ENCODE measurements at places on chromosomes 2 and 18. TPM values are rescaled to one million over a fixed set of nuclear protein-coding genes. Genes with fewer than 3 reads are reported as not detected.

- no peaks in the 10 kb centered on the region for H3K36me3 ChIP-seq
- peaks cover 23% of the 10 kb centered on the region for H3K4me1 ChIP-seq
- H3K4me3 ChIP-seq: no peak overlapping the region
- no peak for DNase-seq
- H3K27me3 ChIP-seq: no peaks in the 10 kb centered on the region
Observed at GRCh38 chr2:202605174-202605573, 29.6 kb upstream of the FAM117B start.

DNA sequence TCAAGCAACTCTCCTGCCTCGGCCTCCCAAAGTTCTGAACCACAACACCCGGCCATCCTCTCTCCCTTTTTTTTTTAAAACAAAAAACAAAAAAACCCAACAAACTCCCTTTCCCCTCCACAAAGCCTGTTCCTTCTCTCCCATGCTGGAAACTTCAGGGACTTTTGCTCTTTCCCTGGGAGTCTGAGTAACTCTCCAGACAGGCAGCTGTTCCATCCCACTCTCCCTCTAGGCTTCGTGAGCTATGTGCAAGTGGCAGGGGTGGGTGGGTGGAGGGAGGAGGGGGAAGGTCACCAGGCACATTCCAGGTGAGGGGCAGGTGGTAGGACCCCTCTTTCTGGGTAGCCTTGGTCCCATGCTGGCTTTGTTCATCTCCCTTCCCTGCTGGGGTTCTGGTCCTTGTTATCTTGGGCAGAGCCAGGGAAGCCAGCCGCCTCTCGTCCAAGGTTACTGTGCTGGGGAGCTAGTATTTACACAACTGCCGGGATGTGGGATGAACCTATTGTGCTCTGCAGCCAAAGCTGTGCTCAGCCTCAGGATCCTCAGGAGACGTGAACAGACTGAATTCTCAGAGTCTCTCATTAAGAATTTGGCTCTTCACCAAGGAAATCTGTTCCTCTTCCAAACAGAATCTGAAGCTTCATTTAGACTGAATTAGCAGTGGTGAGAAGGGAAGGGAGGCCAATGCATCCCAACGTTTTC is 106.9 kb downstream of the LIPG start:
- no peaks in the 10 kb centered on the region for H3K4me1 ChIP-seq
- H3K36me3 ChIP-seq: no peaks in the 10 kb centered on the region
- H3K27ac ChIP-seq: peak overlapping the region; percentile 13
- no peaks in the 10 kb centered on the region for H3K27me3 ChIP-seq
- H3K4me3 ChIP-seq: no peak overlapping the region

GRCh38 chr2:179222076-179222475 is 42.6 kb downstream of the SESTD1 start:
- H3K27me3 ChIP-seq: no peaks in the 10 kb centered on the region
- H3K36me3 ChIP-seq: no peaks in the 10 kb centered on the region
- H3K4me1 ChIP-seq: peaks cover 12% of the 10 kb centered on the region

DNA sequence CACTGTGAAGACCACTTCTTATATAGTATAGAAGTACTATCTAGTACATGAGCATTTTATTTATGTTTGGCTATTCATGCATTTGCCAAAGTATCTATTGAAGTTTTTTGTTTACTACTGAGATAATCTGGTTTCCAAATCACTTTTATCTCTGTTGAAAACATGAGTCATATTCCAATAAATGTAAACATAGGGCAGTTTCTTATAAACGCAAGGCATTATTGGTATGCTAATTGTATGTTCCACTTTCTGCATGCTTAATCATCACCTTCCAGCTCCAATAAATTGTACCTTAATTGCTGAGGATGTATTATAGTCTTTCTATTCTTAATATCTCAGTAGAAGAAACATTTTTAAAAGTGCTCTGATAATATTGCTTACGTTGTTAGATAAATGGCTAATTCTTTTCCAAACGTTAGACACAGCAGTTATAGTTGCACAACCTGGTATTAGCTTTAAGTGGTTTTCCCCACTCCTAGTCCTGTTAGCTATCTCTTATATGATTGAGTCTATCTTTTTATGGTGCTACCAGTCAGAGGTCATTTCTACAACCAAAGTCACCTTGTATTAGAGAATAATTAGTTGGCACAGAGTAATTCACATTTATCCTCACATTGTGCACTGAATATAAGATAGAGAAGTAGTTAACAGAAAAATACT is 17.2 kb downstream of the ITGA4 start:
- peaks cover 33% of the 10 kb centered on the region for H3K36me3 ChIP-seq
- H3K4me3 ChIP-seq: no peak overlapping the region
- peaks cover 50% of the 10 kb centered on the region for H3K4me1 ChIP-seq

DNA sequence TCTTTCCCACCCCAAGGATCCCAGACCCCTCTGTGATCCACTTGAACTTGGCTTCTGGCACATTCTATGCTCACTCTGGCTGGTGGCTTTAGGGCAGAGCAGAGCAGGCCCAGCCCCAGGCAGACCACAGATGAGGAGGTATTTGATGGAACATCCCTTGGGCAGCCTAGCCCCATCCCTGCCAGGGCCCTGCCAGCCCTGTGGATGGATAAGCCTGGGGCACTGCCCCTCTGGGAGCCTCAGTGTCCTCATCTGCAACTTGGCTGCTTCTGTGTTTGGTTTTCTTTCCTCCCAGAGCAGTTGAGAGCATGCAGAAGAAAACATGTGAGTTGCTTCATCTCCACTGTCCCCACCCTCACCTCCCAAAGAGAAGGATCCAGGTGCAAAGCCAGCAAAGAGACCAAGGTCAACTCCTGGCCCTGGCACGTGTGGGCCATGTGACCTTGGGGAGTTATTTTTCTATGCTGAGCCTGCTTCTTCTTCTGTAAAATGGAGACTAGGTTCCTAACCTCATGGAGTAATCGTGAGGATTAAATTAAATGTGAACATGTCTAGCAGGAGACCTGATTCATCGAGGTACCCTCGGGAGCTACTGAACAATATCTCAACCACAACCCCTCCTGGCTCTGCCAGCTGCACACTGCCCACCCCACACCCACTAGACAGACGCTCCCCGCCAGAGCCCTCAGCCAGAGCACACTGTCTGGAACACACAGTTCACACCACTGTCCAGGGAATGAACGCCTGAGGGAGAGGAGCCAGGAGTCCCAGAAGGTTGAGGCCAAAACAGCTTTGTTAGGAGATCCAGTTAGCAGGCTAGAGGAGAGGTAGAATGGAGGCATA is 14.6 kb upstream of the TNS1 start:
- peaks cover 8% of the 10 kb centered on the region for H3K4me1 ChIP-seq
- no peaks in the 10 kb centered on the region for H3K36me3 ChIP-seq

- no peak overlapping the region for H3K27ac ChIP-seq
- H3K4me1 ChIP-seq: peaks cover 43% of the 10 kb centered on the region
- no peaks in the 10 kb centered on the region for H3K36me3 ChIP-seq
- no peaks in the 10 kb centered on the region for H3K27me3 ChIP-seq
Observed at GRCh38 chr2:38409156-38410102, 32.4 kb upstream of the ATL2 start.

DNA sequence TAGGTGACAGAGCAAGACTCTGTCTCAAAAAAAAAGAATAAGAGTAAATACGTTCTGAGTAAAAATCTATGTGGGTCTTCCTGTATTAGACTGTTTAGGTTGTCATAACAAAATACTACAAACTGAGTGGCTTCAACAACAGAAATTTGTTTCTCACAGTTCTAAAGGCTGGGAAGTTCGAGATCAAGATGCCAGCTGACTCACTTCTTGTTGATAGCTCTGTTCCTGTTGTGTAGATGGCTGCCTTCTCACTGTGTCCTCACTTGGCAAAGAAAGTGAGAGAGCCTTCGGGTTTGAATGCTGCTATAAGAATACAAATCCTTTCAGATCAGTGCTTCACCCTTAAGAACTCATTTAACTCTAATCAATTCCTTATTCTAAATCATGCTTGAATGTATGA is 430.0 kb upstream of the VWC2L start:
- H3K36me3 ChIP-seq: no peaks in the 10 kb centered on the region
- H3K4me3 ChIP-seq: no peak overlapping the region
- H3K27ac ChIP-seq: no peak overlapping the region
- H3K27me3 ChIP-seq: no peaks in the 10 kb centered on the region
- no peak for DNase-seq

DNA sequence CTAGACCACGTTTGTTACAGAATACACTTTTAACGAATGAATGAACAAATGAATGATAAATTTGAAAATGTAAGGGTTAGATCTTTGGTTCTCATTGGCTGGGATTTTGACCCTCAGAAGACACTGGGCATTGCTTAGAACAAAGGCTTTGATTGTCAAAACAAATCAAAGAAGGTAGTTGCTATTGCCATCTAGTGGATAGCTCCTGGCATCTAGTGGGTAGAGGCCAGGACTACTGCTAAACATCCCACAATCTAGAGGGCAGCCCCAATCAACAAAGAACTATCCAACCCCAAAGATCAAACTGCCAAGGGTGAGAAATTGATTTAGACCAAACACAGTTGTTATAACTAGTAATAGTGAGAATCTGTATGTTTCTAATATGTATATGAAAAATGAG is 552.3 kb downstream of the KCNJ3 start:
- no peak for DNase-seq
- no peaks in the 10 kb centered on the region for H3K4me1 ChIP-seq

- H3K27me3 ChIP-seq: no peaks in the 10 kb centered on the region
- H3K36me3 ChIP-seq: peaks cover 5% of the 10 kb centered on the region
- peaks cover 40% of the 10 kb centered on the region for H3K4me1 ChIP-seq
- no peak overlapping the region for H3K4me3 ChIP-seq
Observed at GRCh38 chr2:217919781-217920351, 82.9 kb downstream of the TNS1 start.

- DNase-seq: no peak
- H3K4me3 ChIP-seq: no peak overlapping the region
- no peaks in the 10 kb centered on the region for H3K27me3 ChIP-seq
- peak overlapping the region; percentile 19 for H3K27ac ChIP-seq
- H3K4me1 ChIP-seq: no peaks in the 10 kb centered on the region
- peaks cover 7% of the 10 kb centered on the region for H3K36me3 ChIP-seq
Observed at GRCh38 chr2:191038241-191038725, 24.3 kb upstream of the STAT1 start.

DNA sequence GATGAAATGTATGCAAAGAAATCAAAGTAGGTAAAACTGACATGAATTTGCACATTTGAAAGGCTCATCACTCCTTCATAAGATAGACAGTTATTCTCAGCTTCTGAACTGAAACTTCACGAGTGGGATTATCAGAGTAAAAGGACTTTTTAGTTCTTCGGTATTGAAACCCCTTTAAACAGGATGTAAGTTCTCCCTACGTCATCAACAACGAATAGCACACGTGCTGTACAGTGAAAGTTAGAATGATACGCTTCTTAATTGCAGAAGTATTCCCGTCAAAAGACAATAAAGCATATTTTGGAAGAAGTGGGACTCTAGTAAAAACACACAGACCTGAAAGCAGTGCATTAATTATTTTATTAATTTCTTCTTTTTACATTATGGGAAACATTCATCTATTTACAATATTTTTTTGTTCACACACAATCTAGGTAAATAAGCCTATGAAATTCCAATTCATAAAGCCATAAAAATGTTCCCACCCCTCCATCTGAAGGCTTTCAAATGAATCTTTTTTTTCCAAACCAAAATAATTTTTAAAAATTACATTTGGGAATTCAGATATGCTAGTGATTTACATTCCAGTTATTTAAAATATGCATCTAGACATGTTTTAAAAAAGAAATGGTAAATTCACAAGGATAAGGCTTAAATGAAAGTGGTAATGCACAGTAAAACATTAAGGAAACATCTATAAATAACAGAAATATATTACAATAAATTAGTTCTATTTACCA is 45.9 kb downstream of the TGIF1 start:
- no peaks in the 10 kb centered on the region for H3K36me3 ChIP-seq
- H3K4me3 ChIP-seq: no peak overlapping the region
- H3K4me1 ChIP-seq: peaks cover 36% of the 10 kb centered on the region

ITM2C gene
- polyA plus RNA-seq: 108 TPM

CDK15 gene
- not detected for polyA plus RNA-seq

ERBB4 gene
- 0.02 TPM for polyA plus RNA-seq

DSEL gene
- 0.36 TPM for polyA plus RNA-seq

Data from spleen (tissue), 13 donors.